ENCODE measurements at places on chromosomes 12 and 14. TPM values are rescaled to one million over a fixed set of nuclear protein-coding genes. Genes with fewer than 3 reads are reported as not detected.

The KCNH3 gene
- 0.33 TPM for total RNA-seq

The DPF3 gene
- 9.3 TPM for total RNA-seq

The DLK1 gene
- not detected for total RNA-seq

The TAS2R50 gene
- total RNA-seq, result 2.9 TPM

The STON2 gene
- total RNA-seq, result 0.85 TPM

The FGF23 gene
- total RNA-seq, result not detected

The KRT73 gene
- not detected for total RNA-seq

The LTBP2 gene
- total RNA-seq, result 517 TPM

The EFS gene
- total RNA-seq, result 15.0 TPM

The KRT4 gene
- not detected for total RNA-seq

The BICDL1 gene
- total RNA-seq, result not detected

The KCNH5 gene
- total RNA-seq, result 0.07 TPM

The ARHGEF25 gene
- total RNA-seq, result 31.5 TPM

The ESR2 gene
- total RNA-seq, result 0.33 TPM

The FAM186B gene
- total RNA-seq, result 0.40 TPM

The TGM1 gene
- 0.65 TPM for total RNA-seq

The PARP2 gene
- 6.3 TPM for total RNA-seq

All from smooth muscle cell of the pulmonary artery (primary cell).